Cerebellum (tissue), 4 donors: ENCODE measurements at places on chromosomes 12 and 14. TPM values are rescaled to one million over a fixed set of nuclear protein-coding genes. Genes with fewer than 3 reads are reported as not detected.

The SYT10 gene
- 1.3 TPM for total RNA-seq

DNA sequence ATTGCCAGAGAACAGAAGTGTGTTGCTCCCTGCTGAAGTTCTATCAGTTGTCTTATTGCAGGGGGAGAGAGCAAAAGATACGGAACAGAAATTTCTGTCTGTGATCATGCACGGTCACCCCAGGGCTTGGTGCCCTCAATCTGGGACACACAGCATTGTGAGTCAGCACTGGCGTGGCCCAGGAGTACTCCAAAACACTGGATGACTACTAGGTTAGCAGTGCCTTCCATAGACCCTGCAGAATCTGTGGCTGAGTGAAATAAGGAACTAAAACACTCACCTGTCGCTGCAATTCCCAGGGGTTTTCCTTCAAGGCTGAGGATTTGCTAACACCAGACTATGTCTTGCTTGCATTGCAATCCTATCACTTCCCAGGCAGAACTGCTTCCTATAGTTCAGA is 165.5 kb downstream of the ANO6 start:
- no peak for DNase-seq

DNA sequence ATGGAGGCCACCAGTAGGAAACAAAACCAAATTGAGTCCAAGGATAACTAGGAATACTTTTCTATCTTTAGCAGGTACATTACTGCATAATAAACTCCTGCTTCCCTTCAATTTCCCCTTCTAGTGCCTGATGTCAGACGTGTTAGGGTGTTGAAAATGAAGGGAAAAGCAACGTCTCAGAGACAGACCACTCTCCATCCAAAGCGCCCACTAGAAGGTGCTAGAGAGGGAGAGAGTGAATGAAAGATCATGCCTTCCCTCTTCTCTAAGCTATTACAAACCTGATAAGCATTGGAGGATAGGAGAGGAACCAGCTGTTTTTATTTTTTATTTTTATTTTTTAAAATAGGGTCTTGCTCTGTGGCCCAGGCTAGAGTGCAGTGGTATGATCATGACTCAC is 64.1 kb downstream of the ZNF641 start:
- DNase-seq = no peak

DNA sequence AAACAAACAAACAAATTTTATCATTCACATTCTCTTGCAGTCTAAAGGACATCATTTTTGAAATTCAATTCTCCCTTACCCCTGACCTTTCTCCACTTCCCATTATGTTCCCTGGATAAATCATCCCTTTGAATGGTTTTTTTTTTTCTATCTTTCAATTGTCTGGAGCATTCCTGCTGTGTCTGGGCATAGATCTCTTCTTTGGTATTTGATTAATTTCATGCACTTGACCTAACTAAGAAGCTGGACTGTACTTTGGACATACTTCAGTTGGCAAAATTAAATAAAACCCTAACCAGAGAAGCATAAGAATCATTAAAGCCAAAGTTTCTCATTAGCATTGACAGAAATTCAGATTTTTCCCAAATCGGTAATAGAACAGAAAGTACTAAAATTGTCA is 163.6 kb upstream of the BMP4 start:
- DNase-seq = no peak

- no peak for DNase-seq
Observed at GRCh38 chr14:67569651-67570290, 30.3 kb downstream of the PIGH start.

- no peak for DNase-seq
Observed at GRCh38 chr14:24262821-24263733, at the start of gene TGM1. Gene TGM1 (minus strand): TSS chr14:24263177. CDS start chr14:24262352, 825 bp downstream.

DNA sequence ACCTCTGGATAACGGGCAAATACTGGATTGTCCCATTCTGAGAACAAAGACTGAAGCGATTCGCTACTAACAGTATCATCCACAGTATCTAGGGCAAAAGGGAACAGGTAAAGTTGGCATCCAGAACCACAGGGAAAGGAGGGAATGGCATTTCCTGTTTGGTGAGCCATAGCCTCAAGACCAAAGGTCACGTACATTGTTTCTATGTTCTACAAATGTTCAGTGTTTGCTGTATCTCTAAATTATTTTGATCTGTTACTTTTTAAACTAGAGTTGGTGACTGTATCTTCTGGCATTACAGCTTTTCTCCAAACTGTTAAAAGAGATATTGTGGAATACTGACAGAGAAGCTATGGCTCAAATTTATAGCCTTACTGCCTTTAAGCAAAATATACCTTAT is 9.7 kb downstream of the MLH3 start:
- DNase-seq = no peak

DNA sequence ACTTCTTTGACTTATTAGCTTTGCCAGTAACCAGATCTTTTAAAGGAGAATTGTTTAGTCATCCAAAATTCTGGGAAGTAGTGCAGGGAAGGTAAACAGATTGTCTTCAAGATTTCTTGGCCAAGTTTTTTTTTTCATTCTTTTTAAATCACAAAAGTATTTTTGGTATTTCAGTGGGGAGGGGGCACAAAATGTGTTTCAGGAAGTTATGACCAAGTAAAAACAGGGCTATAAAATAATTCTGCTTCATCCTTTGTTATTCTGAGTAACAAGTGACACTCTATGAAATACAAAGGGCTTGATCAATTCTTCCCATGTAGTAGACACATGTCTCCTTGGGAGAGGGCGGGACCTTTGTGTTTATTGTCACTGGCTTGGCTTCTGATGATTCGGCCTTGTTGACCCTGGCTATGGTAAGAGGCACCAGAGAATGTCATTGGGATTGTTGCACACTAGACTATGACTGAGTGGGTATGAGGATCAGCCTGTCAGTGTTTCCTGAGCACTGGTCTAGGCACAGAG is 55.4 kb downstream of the SUSD6 start:
- DNase-seq = no peak

DNA sequence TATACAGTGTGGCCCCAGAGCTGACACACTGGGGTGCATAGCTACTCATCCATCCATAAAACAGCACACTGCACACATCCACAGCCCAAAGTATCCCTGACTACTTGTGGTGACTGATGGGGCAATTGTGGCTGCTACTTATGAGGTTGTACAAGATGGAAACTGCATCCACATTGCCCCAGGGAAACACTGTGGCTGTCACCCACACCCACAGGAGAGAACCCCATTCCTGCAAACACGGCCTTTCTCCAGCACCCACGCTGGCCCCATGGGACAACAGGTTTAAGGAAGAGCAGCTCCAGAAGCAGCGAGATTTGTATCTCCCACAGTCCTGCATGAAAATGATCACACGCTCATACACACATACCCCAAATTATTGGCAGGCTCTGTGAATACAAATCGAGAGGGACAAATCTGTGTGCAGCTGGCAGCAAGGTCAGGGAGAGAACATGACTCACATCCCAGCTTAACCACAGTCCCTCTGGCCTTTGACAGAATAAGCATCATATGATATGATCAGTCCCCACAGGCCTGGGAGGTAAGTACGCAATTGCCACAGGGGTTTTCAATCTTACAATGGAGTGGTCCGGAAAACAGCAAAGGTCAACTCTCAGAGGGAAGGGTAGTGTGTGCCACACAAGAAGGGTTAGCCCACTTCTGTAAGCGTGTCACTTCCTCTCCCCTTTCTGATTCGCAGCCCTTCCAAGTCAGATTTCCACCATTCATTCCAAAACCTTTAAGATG is 61.9 kb downstream of the ESR2 start:
- DNase-seq = no peak

The SCAF11 gene
- 101 TPM for total RNA-seq

GRCh38 chr12:14907953-14908352 is 22.3 kb upstream of the MGP start:
- DNase-seq = no peak
